ENCODE measurements at places on chromosomes 7 and 10.

GRCh38 chr7:11642841-11643240, 189.2 kb downstream of the THSD7A start:
- no peak for DNase-seq

GRCh38 chr10:44071479-44071878, 313.4 kb downstream of the CXCL12 start:
- DNase-seq, result no peak

DNA sequence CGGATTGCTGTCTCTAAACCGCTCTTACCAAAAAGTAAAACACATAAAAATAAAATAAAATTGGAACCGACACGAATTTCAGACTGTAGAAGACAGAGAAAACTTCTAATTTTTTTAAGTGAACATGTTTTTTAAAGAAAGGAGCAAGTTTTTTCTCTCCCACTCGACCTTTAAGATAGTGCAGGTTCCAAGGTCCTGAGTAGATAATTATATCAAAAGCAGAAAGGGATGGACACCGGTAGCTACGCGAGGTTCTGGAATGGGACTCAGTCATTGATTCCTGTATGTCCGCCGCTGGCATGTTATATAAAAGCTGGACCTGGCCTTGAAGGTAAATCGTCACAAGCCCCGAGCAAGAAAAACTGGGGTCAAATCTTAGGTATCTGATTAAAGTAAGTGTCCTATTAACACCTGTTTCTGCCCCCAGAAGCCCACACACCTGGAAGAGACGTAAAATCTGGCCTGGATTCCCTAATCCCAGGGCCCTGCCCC, 462 bp upstream of the CISD1 start:
- no peak for DNase-seq

- DNase-seq, result no peak
Observed at GRCh38 chr10:101319241-101319915, 34.6 kb upstream of the BTRC start.

GRCh38 chr7:105408791-105409410, 20.2 kb upstream of the SRPK2 start:
- no peak for DNase-seq

DNA sequence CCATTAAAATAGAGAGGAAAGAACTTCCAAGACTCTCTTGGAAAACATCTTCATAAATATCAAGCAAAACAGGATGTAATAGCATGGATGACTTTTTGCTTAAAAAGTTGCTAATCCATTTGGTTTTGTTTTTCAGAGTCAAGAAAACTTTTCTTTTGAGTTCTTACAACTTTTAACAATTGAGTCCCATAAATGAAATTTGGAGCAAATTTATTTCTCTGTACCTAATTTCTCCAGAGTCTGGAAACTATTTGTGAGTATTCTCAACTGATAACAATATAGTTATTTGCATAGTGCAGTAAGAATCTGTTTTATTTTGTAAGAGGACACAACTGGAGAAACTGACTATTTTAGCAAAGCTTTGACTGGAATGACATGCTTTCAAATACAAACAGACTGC, 606.3 kb upstream of the IGFBP3 start:
- DNase-seq, result no peak

GRCh38 chr7:128827248-128827958, 2.8 kb upstream of the FLNC start:
- peak; percentile 69 for DNase-seq

GRCh38 chr10:71854031-71854430, 3.0 kb upstream of the PSAP start:
- no peak for DNase-seq

DNA sequence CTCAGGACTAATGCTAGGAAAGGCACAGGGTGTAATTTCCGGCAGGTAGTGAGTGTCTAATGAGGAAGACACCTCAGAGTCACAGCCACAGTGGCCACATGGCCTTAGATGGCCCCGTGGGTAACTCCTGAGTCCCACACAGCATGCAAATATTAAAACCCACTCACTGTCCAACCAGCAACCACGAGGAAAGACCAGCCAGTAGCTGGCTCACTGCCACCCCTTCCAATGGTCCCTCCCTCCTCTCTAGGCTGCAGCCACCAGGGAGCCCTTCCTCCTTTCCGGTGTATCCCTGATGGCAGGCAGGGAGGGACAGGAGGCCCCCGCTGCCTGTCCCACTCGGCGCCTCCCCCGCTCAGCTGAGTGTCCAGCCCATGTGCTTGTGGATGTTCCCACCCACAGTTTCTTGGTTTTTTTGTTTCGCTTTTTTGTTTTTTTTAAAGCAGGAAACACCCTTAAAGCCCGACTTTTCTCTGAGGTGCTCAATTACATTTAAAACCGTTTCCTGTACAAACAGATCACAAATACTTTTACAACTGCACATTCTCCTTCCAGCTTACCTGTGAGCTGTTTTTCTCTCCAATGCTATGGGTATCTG, 9.2 kb downstream of the BNIP3 start:
- peak; percentile 59 for DNase-seq

- no peak for DNase-seq
Observed at GRCh38 chr10:1241322-1241890, 185.2 kb downstream of the WDR37 start.

GRCh38 chr7:115410434-115410820, 488.5 kb downstream of the MDFIC start:
- no peak for DNase-seq

GRCh38 chr7:138590154-138590553, 111.0 kb downstream of the SVOPL start:
- no peak for DNase-seq

GRCh38 chr10:62818426-62819011, 2.4 kb upstream of the EGR2 start:
- no peak for DNase-seq

DNA sequence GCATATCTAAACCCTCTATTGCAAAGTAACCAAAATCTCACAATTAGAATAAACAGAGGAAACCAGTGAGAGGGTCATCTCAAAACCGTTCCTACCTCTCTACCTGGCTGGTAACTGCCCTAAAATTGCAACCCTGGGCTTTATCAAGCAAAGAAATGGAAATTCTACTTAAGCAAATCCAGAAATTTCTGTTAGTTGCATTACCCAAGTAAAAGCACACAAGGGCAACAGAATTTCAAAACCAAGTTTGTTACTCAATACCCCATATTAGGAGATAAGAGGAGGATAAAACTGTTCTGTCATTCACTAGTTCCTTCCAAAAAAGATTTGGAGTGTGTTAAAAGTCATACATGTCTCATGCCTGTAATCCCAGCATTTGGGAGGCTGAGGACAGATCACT, 195.3 kb downstream of the FAM107B start:
- DNase-seq, result no peak

All from A172 (cell line).